ENCODE measurements at places on chromosomes 7 and 10. TPM values are rescaled to one million over a fixed set of nuclear protein-coding genes. Genes with fewer than 3 reads are reported as not detected.
A peak's percentile ranks its signal among the peaks of the same experiment; 100 is the strongest.

DNA sequence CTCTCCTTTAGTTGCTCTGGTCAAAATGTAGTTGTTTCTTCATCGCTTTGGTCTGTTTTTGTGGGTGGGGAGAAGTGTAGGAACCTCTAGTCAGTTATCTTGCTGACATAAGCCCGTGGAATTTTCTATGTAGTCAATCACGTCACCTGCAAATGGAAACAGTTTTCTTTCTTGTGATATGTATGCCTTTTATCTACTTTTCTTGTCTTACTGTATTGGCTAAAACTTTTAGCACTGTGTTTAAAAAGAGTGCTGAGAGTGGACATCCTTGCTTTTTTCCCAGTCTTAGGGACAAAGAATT is 42.3 kb downstream of the AKR1E2 start:
- H3K4me1 ChIP-seq = no peaks in the 10 kb centered on the region
- H3K27ac ChIP-seq = no peak overlapping the region
- no peak overlapping the region for H3K4me3 ChIP-seq
- H3K27me3 ChIP-seq = no peaks in the 10 kb centered on the region
- H3K36me3 ChIP-seq = no peaks in the 10 kb centered on the region
- DNase-seq = no peak

ELFN1 gene
- 3.7 TPM for total RNA-seq

- H3K27ac ChIP-seq = no peak overlapping the region
- H3K4me3 ChIP-seq = no peak overlapping the region
- H3K36me3 ChIP-seq = no peaks in the 10 kb centered on the region
Measured at GRCh38 chr7:157548691-157549303, 212.0 kb downstream of the DNAJB6 start.

DPYSL4 gene
- total RNA-seq = 26.3 TPM

HOXA7 gene
- total RNA-seq = not detected

VIPR2 gene
- 1.6 TPM for total RNA-seq

DNA sequence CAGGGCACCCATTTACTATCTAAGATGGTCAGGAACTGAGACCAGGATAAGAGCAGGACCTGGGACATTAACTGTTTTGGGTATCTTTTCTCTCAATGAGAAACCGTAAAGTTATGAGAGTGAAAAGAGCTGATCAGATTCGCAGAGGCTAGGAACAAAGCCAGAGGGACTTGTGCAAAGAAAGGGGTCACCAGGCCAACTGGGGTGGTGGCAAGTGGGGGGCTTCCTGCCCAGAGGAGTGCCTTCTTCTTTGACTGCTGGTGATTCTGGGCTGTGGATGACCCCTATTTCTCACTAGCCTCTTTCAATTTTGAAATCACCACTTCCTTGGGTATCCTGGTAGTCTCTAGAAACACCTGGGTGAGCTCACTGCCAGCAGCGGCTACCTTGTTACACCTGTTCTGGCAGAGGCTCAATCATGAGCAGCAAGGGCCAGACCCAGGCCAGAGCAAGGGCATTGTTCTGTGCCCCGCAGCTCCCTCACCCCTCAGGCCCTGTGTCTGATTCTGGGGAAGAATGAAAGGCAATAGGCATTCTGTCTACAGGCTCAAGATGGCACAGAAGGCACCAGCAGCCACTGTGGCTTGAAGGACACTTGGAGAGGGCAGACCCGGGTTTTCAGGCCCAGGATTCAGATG is 999 bp downstream of the SFTPD start:
- H3K27ac ChIP-seq = no peak overlapping the region
- peaks cover 3% of the 10 kb centered on the region for H3K36me3 ChIP-seq
- H3K4me3 ChIP-seq = no peak overlapping the region
- H3K27me3 ChIP-seq = no peaks in the 10 kb centered on the region
- peaks cover 7% of the 10 kb centered on the region for H3K4me1 ChIP-seq
- DNase-seq = no peak

- no peaks in the 10 kb centered on the region for H3K36me3 ChIP-seq
- no peak overlapping the region for H3K27ac ChIP-seq
- DNase-seq = no peak
- H3K4me1 ChIP-seq = no peaks in the 10 kb centered on the region
Measured at GRCh38 chr7:124338861-124339260, 306.0 kb upstream of the TMEM229A start.

DNA sequence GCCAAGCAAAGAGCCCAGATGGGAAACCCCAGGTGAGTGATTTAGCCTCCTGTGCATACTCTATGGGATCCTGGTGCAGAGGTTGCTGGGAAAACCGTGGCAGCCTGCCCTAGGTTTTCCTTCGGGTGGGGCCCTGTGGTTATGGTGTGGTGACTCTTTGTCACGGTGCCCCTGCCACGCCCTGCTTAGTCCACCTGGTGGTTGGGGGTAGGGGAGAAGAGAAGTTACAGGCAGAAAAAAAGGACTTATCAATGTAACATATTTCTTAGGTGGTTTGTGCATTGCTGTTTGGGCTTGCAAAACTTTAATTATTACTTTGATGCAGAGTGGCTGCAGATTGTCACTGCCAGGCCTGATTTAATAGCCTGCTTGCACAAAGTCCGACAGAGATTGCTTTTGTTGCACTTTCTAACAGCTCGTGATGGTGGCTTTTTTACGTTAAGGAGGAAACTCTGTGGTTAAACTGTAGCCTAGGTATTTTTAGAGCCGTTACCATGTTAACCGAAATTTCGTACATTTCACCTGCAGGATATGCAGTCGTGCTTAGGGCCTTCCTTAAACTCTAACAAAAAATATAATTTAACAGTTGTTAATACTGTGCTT is 197.4 kb downstream of the RNLS start:
- H3K36me3 ChIP-seq = no peaks in the 10 kb centered on the region
- no peak overlapping the region for H3K4me3 ChIP-seq
- no peak overlapping the region for H3K27ac ChIP-seq
- peak; percentile 25 for DNase-seq
- no peaks in the 10 kb centered on the region for H3K27me3 ChIP-seq
- no peaks in the 10 kb centered on the region for H3K4me1 ChIP-seq

WASL gene
- 39.3 TPM for total RNA-seq

DNA sequence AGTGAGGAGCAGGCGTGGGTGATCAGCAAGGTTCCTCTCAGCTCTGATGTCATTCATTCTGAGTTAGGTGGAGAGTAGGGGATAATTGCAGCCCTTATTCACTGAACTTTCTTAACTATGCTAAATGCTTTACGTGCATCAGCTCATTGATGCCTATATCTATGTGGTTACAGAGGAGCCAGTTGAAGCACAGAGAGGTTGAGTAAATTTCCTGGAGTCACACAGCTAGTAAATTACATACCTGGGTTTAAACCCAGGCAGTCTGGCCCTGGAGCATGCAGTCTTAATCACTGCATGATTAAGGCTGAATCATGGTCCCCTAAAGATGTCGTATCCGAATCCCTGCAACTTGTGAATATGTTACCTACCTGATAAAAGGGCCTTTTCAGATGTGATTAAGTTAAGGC is 99.6 kb downstream of the GRK5 start:
- no peaks in the 10 kb centered on the region for H3K36me3 ChIP-seq
- no peak overlapping the region for H3K27ac ChIP-seq
- H3K4me1 ChIP-seq = no peaks in the 10 kb centered on the region
- DNase-seq = no peak
- no peak overlapping the region for H3K4me3 ChIP-seq
